Activated effector memory CD4-positive, alpha-beta T cell treated with anti-CD3 and anti-CD28 coated beads, Interleukin-2, amount 50 U/mL, for 16 hours (primary cell): ENCODE measurements at places on chromosomes 2 and 18.

DNA sequence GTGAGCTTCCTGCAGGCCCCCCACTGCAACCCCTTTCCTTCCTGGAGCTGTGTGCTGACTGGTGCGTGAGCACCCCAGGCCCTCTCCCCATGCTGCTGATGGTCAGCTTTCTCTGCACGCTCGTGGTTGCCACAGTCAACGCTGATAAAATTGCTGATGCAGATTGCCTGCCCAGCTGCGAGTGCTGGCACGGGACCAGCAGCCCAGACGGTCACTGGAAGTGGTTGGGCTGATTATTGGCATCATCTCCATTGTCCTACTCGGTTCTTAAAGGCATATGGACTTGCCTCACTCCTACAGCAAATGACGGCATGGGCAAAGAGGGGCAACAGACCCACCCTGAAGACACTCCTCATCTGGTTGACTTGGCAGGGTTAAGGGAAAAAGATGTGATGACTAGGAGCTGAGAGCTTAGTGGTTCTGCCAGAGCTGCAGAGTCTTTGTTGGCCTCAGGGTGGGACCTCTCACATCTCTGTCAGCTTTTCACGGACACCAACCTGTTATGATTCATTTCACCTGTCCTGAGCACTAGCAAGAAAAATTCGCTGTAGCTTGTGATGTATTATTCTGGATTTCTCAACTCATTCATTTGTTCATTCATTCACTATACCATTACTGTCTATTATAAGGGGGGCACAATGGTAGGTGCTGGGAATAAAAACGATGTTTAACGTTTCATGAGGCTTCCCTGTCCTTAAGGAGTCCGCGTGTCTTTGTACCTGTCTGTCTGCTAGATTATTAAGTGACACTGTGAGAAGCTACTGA lies 38.4 kb downstream of the PAX8 start:
- DNase-seq, result no peak

GRCh38 chr2:69735686-69736085 lies 6.2 kb upstream of the ANXA4 start:
- no peak for DNase-seq

DNA sequence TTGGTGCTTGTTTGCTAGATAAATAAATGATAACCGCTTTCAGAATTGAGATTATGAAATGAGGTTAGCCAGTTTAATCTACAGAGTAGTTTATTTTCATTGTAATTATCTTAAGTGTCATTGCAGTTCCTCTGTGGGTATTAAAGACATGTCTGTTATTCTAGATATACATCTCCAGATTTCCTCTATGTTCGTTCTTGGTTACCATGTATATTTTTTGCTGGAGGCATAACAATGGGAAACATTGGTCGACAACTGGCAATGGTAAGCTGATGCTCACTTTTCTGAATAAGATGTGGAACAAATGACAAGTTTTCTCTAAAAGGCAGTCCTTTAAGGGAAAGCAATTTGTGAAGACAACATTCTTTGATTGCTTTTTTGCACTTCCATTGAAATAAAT lies 18.7 kb downstream of the INSIG2 start:
- DNase-seq, result no peak

- DNase-seq, result no peak
Measured at GRCh38 chr2:20571644-20572215, 79.2 kb downstream of the HS1BP3 start.

GRCh38 chr2:10471955-10472354 lies 23.8 kb upstream of the ODC1 start:
- DNase-seq, result peak; percentile 39

DNA sequence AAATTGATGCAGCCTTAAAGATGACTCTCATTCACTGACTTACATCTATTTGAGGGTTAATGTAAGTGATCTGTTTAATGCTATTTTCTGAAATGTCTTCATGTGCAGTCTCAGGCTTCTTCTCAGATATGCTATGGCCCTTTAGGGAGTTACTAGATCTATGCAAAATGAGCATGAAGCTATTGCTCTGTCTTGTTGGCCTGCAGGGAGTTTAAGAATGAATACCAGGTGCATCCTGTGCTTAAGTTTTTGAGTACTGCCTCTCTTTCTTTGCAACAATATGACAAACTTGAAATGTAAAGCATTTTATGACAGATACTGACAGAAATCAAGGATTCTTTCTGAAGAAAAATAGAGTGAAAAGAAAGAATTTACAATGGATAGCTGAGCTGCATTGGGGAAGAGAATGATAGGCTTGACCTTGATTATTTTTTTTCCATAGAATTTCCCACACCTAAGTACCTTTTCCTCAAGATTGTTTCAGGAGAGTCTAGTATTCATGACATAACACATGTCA lies 1058.3 kb upstream of the TMEFF2 start:
- DNase-seq, result no peak

DNA sequence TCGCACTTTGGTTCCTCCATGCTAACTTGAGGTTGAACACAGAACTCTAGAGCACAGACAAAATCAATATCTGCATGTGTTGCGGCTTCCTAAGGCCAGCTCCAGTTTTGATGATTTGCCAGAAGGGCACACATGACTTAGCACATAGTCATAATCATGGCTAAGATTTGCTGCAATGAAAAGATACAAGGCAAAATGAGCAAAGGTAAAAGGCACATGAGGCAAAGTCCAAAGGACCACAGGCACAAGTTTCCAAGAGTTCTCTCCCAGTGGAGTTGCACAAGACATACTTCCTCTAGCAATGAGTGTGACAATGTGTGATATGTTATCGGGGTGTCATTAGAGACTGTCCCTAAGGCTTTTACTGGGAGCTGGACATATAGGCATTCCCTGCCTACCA lies 24.2 kb upstream of the CXXC1 start:
- no peak for DNase-seq

DNA sequence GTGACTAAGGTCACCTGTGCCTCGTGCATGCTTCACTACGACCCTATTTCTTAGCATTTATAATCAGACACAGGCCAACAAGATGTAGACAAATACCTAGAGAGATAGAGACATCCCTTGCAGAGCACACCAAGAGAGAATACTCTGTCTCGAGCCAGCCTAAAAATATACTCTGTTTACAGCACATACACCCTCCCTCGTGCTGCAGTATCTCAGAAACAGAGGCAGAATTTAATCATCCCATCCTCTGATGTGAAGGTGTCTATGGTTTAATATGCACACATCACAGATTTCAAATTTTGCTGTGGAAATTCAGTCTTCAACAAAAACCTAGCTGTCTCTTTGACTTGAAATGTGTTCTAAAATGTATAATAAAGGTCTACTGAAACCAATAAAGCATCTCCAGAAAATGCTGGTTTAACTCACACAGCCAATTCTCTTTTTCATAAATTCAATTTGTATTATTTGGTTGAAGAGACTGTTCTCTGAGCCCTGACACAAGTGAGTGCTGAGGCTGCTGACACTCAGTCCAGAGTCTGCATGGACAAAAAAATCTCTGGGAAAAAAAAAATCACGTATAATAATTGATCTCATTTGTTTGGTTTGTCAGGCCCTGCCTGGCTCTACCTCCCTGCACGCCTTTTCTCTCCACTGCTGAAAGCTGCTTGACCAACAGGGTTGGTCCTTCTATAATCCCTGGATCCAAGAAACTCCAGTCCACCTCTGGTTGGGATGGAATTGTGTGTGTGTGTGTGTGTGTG lies 142.0 kb upstream of the FSHR start:
- no peak for DNase-seq

DNA sequence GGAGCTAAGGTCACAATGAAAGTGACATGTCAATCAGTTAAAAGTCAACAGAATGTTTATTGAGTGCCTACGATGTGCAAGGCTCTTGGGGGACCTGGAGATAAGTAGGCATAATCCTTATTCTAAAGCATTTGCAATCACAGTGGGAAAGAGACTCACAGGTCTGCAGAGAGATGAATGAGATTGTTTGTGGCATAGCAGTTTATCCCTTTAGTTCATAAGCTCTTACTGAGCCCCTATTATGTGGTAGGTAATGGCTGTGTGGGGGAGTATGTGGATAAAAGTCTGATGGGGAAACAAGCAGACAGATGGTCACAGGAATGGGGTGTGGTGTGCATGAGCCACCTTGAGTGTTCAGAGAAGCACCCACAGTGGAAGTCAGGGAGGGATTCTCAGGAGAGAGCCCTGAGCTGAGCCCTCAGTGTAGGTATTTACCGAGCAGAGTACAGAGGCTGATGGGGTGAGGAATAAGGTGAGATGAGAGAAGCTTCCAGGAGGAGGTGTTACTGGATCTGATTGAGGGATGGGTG lies 48.1 kb downstream of the EMILIN2 start:
- DNase-seq, result peak; percentile 12

- no peak for DNase-seq
Measured at GRCh38 chr2:130300258-130300969, 42.3 kb upstream of the IMP4 start.

DNA sequence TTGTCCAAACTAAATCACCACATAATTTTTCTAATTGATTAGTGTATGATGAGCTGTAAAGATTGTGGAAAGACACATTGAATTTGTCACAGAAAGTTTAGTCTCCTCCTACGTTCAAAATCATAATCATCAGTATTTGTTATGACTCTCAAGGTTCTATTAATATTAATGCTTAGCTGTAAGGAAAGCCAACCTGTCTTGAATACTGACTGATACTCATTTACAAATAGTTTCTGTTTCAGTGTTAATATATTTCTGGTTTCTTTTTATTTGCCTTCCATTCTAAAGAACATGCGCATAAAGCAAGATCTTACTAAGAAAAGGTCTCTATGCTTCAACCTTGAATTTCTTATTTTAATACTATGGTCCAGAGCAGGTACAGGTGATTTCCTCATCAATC lies 55.1 kb downstream of the CPS1 start:
- DNase-seq, result no peak

DNA sequence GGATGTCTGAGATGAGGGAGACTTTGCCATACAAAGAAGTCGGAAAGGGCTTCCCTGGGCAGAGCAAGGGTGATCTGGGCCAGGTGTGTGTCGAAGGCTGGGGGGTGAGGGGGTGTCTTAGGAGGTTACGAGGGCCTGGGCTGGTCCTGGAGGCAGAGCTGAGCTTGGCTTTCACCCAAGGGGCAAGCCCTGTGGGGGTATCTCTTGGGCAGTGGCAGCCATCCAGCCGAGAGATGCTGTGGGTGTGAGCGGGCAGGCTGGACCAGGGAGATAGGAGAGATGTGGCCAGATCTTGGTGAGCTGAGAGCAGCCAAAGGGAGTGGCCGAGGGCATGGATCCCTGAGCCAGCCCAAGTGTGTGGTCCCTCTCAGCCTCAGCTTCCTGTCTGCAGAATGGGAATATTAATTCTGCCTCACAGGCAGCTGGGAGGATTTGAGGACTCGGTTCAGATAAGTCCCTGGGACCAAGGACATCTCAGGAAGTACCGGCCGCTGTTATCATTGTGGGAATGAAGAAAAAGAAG lies 33.0 kb downstream of the MAL start:
- peak; percentile 42 for DNase-seq

- DNase-seq, result no peak
Measured at GRCh38 chr2:29723255-29724001, 198.0 kb downstream of the ALK start.

- no peak for DNase-seq
Measured at GRCh38 chr18:61833387-61833786, 59.4 kb downstream of the RNF152 start.

DNA sequence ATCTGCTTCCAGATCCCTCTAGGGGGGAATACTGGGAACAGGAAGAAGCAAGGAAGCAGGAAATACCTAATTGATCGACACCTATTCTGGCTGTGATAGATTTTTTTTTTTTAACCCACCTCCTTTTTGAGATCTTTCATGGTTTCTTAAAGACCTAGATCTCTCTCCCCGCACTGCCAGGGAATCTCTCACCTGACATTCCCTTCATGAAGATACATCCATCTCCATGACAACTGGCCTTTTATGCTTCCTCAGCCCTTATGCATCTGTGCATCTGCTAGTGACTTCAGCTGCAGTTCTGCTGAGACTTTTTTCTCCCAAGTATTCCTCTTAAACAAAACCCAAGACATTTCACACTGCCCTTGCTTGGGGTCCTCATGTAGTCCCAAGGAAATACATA lies 21.1 kb upstream of the CPO start:
- DNase-seq, result no peak

DNA sequence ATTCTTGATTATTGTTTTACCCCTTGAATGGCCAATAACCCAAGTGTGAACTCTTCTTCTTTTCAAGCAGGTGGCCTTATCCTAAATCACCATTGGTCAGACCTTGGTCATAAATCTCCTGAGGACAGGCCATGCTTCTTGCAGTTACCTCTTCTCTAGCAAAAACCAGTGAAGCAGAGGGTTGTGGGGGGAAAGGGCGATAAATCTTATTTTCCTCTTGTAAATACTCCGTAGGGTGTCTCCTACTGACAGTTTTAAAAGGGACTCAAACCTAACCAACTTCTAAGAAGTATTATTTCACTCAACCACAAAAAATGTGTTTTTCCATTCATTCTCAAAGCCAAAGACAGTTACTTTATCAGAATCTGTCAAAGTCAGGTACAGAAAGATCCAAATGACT lies 168.1 kb upstream of the RMP24 start:
- no peak for DNase-seq

DNA sequence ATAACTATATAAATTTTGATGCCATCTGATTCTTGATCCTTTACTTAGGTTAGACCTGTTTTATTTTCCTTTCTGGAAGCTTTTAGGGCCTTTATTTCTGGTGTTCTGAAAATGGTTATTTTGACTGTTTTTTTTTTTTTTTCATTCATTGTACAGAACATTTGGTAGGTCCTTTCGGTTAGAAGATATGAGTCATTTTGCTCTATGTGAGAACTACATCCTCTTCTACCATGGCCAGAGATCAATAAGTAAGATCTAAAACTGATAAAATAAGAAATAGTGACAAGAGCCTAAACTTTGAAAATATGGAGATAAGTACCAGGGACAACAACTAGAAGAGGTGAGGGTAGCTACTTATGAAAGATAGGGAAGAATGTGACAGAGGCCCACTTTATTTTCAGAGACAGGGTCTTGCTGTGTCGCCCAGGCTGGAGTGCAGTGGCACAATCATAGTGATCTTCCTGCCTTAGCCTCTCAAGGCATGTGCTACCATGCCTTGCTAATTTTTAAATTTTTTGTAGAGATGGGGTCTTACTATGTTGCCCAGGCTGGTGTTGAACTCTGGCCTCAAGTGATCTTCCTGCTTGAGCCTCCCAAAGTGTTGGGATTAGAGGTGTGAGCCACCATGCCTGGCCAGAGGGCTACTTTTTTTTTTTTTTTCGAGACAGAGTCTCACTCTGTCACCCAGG lies 66.5 kb downstream of the EIF2AK3 start:
- DNase-seq, result no peak

- no peak for DNase-seq
Measured at GRCh38 chr18:45270289-45270771, 344.9 kb upstream of the SLC14A2 start.

GRCh38 chr2:39568561-39569006 lies 97.1 kb upstream of the TMEM178A start:
- DNase-seq, result no peak

GRCh38 chr18:62715436-62715758 lies at the start of gene PHLPP1:
PHLPP1 (plus strand) TSS chr18:62715541; CDS start chr18:62715684, 143 bp downstream.
- no peak for DNase-seq
